ENCODE measurements at places on chromosomes 12 and 14.

DNA sequence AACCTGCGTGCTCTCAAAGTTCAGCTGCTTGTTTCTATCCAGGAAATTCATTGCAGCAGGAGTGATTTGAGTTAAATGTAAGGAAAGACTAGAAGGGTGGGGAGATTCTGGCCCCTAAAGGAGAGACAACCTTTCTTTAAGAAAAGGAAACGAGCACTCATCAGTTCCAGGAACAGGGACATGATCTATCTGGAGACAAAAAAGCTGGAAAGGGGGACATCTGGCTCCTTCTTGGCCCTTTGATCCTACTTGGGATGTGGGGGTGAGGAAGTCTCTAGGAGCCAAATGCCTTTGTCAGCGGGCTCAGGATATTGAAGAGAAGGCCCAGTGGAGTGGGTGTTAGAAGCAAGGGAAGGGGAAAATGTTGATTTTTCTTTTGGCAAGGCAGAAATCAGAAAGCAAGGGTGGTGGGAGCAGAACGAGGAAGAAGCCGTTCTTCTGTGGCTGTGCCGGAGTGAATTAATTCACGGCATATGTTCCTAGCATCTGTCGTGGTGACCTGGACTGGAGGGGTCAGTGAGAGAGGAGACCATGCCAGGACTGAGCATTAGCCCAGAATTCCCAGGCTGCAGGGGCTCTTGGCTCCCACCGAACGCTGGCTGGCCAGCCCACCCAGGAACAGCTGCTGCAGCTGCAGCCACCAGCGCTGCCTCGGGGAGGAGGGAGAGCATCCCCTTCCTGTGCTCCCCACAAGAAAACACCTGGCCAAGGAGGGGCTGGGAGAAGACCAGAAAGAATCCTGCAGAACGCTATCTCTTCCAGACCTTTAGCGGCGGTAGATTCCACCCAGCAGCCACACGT, 62.8 kb upstream of the GPATCH2L start:
- DNase-seq: no peak

DNA sequence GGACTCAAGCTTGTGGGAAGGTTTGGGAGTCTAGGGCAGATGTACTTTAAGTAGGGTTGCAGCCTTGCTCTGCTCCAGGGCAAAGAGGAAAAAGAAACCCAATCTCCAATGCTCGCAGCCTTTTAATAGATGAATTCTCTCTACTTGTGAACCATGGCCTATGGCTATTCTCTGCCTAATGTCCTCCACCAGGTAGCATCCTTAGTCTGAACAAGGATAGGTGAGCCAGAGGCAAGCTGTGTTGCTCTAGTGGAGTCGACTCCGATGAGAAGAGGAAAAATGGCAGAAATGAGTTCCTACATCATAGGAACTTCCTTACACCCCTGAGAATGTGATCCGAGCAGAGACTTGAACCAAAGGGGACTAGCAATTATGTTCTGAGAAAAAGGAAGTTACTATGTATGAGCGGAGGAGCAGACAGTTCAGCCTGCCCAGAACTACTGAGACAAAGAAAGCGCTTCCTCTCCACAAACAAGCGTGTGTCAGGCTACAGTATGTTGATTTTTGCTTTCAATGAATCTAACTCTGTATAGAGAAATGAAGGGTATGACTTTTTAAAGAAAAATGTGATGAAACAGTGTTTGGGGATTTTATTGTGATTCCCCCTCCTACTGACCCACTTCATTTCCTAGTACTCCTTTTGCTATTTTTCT, 153.6 kb upstream of the ARID2 start:
- DNase-seq: no peak

DNA sequence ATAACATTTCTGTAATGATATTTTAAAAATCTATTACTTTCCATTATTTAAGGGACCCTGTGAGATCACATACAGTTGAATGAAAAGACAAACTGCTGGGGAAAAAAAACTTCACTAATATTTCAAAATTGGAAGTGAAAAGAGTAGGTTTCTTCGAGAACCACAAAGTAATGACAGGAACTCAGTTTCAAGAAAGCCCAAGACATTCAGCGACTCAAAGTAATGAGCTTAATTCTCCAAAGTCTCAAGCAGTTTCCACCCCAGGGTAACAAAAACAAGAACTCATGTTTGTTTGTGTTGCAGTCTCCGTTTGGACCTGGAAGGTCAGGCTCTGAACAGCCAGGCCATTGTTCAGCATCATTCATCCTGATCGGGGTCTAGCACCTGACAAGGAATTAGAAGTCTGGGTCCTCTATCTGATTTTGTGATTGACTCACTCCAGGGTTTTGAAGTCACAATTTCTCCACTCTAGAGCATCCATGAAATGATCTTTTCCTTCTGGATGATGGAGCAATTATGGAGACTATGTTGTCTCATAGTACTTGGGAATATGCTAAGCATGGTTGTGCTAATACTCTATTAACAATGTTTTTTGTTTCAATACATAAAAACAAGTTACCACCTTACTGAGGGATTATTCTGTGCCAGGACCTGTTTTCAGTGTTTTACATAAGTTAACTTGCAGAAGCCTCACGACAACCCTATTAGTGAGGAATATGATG, 126.9 kb downstream of the SLC25A21 start:
- DNase-seq: no peak

GRCh38 chr14:93737634-93738033, 50.7 kb downstream of the PRIMA1 start:
- no peak for DNase-seq

- DNase-seq: no peak
Measured at GRCh38 chr12:130031571-130032189, 127.9 kb upstream of the TMEM132D start.

GRCh38 chr12:120706029-120706428, 4.2 kb upstream of the UNC119B start:
- DNase-seq: no peak

- DNase-seq: no peak
Measured at GRCh38 chr12:12839003-12839395, 25.9 kb downstream of the DDX47 start.

DNA sequence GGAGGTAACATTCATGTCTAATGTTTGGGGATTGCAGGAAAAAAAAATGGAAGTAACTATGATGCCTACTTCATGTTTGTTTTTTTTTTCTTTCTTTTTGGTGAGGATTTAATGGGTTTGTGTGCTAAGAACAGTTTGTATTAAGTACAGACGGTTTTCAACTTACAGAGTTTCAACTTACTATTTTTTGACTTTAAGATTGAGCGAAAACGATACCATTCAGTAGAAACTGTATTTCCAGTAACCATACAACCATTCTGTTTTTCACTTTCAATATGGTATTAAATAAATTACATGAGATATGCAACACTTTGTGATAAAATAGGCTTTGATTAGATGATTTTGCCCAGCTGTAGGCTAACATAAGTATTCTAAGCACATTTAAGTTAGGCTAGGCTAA, 10.4 kb downstream of the TECPR2 start:
- DNase-seq: no peak

GRCh38 chr12:12486661-12487240, 75.9 kb downstream of the DUSP16 start:
- DNase-seq: no peak

DNA sequence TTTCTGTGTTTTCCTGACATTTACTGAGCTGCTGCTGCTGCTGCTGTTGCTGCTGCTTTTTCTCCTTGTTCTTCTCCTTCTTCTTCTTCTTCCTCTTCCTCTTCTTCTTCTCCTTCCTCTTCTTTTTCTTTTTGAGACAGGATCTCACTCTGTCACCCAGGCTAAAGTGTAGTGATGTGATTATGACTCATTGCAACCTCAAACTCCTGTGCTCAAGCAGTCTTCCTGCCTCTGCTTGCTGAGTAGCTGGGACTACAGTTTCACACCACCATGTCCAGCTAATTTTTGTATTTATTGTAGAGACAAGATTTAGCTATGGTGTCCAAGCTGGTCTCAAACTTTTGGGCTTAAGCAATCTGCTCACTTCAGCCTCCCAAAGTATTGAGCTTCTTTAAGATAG, 95.8 kb downstream of the TMTC3 start:
- no peak for DNase-seq

- peak; percentile 44 for DNase-seq
Measured at GRCh38 chr14:73829526-73830431, 21.9 kb upstream of the PTGR2 start.

DNA sequence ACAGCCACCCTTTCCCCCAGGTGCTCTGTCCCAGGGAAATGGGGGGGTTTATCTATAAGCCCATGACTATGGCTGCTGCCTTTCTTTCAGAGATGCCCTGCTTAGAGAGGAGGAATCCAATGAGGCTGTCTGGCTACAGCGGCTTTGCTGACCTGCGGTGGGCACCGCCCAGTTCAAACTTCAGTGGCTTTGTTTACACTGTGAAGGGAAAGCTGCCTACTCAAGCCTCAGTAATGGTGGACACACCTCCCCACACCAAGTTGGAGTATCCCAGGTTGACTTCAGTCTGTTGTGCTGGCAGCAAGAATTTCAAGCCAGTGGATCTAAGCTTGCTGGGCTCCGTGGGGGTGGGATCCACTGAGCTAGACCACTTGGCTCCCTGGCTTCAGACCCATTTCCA, 869.2 kb downstream of the SLC6A15 start:
- no peak for DNase-seq

GRCh38 chr12:121159467-121160307, 27.0 kb downstream of the P2RX7 start:
- DNase-seq: no peak

DNA sequence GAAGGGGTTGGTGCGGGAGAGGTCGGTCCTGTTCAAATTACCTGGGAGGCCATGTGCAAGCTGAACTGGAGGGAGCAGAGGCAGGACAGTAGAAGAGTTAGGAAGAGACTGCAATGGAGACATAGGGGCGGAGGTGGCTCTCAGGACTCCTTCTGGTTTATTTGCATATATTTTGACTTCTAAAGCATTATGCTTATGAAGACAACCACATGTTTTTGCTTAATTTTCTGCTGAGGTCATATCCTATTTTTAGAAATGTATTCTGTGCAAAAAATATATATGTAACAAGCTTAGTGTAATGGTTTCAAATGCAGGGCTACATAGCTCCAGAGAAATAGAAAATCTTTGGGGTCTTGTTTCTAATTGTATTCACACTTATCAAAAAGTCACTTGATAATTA, 137.0 kb upstream of the MDM1 start:
- DNase-seq: no peak

GRCh38 chr14:90551070-90551704, 154.4 kb downstream of the CALM1 start:
- no peak for DNase-seq

DNA sequence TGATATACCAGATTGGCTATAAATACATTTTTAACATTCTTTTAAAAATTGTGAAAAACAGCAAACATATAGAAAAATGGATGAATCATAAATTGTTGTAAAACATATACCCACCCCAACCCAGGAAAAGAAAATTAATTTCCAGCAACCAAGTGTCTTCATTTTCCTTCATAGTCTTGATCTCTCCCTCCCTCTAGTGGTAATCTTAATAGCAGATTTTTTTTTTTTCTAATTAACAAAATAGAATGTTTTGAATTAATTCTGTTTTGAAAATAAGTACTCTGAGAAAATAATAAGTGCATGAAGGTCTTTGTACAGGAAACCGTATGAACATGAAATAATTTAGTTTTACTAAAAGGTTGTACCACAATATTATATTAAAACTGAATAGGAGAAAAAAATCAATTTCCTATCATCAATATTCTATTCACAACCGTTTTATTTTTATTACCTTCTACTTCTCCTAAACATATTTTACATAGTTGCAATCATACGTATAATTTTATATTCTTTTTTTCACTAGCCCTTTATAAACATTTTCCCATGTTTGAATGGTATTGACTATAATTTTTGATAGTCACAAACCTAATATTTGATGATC, 7.0 kb downstream of the ETNK1 start:
- no peak for DNase-seq

DNA sequence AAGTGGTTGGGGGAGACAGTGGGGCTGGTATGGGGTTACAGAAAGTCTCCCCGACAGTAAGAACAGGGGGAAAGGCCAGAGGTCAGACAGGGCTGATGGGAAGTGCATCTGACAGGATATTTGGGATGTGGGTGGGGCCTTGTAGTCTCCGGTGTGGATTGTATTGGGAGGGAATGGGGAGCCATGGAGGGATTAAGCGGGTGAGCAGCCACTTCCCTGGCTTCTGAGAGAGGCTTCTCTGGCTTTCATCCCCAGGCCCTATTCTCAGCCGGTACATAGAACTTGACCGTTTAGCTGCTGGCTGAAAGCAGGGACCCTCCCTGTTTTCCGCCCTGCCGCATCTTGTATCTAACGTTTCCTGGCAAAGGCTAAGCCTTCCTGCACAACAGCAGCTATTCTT, 222.0 kb upstream of the LHX5 start:
- no peak for DNase-seq

- no peak for DNase-seq
Measured at GRCh38 chr12:15899282-15899870, 11.8 kb upstream of the DERA start.

- DNase-seq: no peak
Measured at GRCh38 chr12:82461836-82462235, 103.5 kb downstream of the METTL25 start.

DNA sequence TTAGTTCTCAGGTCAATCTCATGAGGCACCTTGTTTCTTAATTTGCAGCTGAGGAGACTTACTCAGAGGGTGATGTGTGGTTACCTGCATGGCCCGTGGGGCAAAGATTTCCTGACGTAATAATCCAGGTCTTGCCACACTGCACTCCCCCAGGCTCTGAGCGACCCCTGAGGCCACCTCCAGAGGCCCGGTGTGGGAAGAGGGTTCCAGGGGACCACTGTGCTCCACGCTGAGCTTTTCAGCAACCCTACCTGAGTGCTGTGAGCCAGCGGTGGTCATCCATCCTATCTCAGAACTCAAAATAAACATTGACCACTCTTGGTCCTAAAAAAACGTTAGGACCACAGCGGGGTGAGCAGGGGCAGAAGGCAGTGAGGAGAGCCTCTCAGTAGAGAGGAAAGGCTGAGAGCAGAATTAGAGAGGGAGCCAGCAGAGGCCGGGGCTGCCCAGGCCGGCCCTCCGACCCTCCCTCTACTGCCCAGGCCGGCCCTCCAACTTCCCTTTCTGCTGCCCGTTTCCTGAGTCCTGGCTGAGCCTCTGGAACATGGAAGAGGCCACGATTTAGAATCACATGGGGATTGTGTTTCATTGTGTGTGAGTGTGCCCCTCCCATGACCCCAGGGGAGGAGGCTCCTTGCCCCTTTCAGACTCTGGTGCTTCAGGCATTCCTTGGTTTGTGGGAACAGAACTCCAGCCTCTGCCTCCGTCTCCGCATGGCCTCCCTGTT, 188.2 kb upstream of the DIO3 start:
- no peak for DNase-seq

All from NCI-H2107 (cell line).